Astrocyte (in vitro differentiated cells and primary cell): ENCODE measurements at places on chromosomes 6 and 20. TPM values are rescaled to one million over a fixed set of nuclear protein-coding genes. Genes with fewer than 3 reads are reported as not detected.

- H3K27me3 ChIP-seq = peaks cover 13% of the 10 kb centered on the region
- no peaks in the 10 kb centered on the region for H3K36me3 ChIP-seq
- no peak overlapping the region for H3K4me3 ChIP-seq
- H3K27ac ChIP-seq = no peak overlapping the region
- no peaks in the 10 kb centered on the region for H3K4me1 ChIP-seq
Observed at GRCh38 chr6:44349904-44350649, 7.6 kb downstream of the SPATS1 start.

- H3K27ac ChIP-seq = no peak overlapping the region
- H3K27me3 ChIP-seq = no peaks in the 10 kb centered on the region
- H3K36me3 ChIP-seq = no peaks in the 10 kb centered on the region
- peak; percentile 34 for DNase-seq
- H3K4me1 ChIP-seq = peaks cover 15% of the 10 kb centered on the region
- H3K4me3 ChIP-seq = no peak overlapping the region
Observed at GRCh38 chr20:61184194-61184593, 67.9 kb upstream of the CDH4 start.

- H3K36me3 ChIP-seq = no peaks in the 10 kb centered on the region
- no peak overlapping the region for H3K4me3 ChIP-seq
- no peak for DNase-seq
- H3K4me1 ChIP-seq = no peaks in the 10 kb centered on the region
- H3K27me3 ChIP-seq = no peaks in the 10 kb centered on the region
- H3K27ac ChIP-seq = no peak overlapping the region
Observed at GRCh38 chr20:25476106-25477013, 68.9 kb downstream of the GINS1 start.

GRCh38 chr20:50152394-50153152, 950 bp downstream of the PEDS1 start:
- peak overlapping the region; percentile 89 for H3K27ac ChIP-seq
- peaks cover 7% of the 10 kb centered on the region for H3K36me3 ChIP-seq
- no peaks in the 10 kb centered on the region for H3K27me3 ChIP-seq
- DNase-seq = no peak
- peak overlapping the region; percentile 79 for H3K4me3 ChIP-seq
- peaks cover 39% of the 10 kb centered on the region for H3K4me1 ChIP-seq

GRCh38 chr20:21710341-21710740, 4.9 kb downstream of the PAX1 start:
- no peak overlapping the region for H3K27ac ChIP-seq
- H3K36me3 ChIP-seq = no peaks in the 10 kb centered on the region
- H3K4me3 ChIP-seq = no peak overlapping the region
- DNase-seq = no peak

- H3K4me3 ChIP-seq = no peak overlapping the region
- H3K4me1 ChIP-seq = no peaks in the 10 kb centered on the region
- no peaks in the 10 kb centered on the region for H3K36me3 ChIP-seq
- no peak overlapping the region for H3K27ac ChIP-seq
- DNase-seq = no peak
Observed at GRCh38 chr6:6407071-6407741, 86.7 kb upstream of the F13A1 start.

GRCh38 chr6:49497304-49497703, 2.4 kb upstream of the GLYATL3 start:
- no peaks in the 10 kb centered on the region for H3K27me3 ChIP-seq
- H3K4me1 ChIP-seq = no peaks in the 10 kb centered on the region
- no peaks in the 10 kb centered on the region for H3K36me3 ChIP-seq
- no peak overlapping the region for H3K4me3 ChIP-seq
- DNase-seq = no peak

DNA sequence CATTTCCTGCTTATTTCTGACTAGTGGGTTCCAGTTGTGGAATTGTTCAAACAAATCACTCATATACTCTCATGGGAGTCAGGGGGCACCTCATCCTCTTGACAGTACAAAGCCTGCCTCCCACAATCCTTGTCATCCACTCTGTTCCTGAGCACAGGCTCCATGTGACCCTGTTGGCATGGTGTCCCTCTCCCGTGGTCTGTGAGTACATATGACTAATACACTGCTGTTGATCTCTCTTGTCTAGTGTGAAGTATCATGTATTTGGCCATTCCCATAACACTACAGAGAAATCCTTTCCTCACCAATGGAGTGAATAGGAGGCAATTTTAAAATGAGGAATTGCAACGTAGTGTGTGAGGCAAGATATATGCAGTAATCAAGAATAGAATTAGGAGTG, 185.3 kb downstream of the OGFRL1 start:
- H3K27ac ChIP-seq = peak overlapping the region; percentile 59
- no peaks in the 10 kb centered on the region for H3K36me3 ChIP-seq
- peaks cover 28% of the 10 kb centered on the region for H3K4me1 ChIP-seq
- H3K4me3 ChIP-seq = no peak overlapping the region
- peak; percentile 97 for DNase-seq
- no peaks in the 10 kb centered on the region for H3K27me3 ChIP-seq

GRCh38 chr6:109103942-109104341, 8.6 kb downstream of the CEP57L1 start:
- H3K27me3 ChIP-seq = no peaks in the 10 kb centered on the region
- H3K4me1 ChIP-seq = no peaks in the 10 kb centered on the region
- no peak for DNase-seq

DNA sequence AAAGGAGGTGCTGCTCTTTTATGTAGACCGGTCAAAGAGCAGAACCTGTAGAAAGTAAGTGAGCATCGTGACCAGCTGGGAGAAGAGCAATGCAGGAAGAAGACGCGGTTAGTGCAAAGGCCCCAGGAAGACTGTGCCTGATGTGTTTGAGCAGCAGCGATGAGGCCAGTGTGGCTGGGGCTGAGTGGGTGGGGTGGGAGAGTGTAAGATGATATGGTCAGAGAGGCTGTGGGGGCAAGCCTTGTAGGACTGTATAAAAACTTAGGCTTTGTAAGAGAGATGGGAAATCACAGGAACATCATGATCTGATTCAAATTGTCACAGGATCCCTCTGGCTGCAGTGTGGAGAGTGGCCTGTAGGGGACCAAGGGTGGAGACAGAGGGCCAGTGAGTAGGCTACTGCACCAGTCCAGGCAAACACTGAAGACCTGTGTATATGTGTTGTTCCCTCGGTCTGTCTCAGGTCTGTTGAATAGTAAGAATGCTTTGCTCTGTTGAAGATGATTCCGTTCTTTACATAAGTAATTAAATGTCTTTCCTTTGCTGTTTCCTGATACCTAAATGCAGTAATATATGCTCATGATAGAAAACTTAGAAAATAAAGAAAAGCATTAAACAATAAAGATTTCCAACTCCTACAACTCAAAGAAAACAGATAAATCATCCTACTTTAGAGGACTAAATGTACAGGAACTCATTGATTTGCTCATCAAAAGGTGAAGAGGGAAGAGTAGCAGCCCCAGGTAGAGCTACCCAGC, 23.6 kb upstream of the WFDC2 start:
- H3K4me1 ChIP-seq = no peaks in the 10 kb centered on the region
- H3K36me3 ChIP-seq = no peaks in the 10 kb centered on the region
- H3K27me3 ChIP-seq = peaks cover 20% of the 10 kb centered on the region
- no peak overlapping the region for H3K4me3 ChIP-seq

GRCh38 chr6:131430531-131430930, 142.5 kb upstream of the ARG1 start:
- no peaks in the 10 kb centered on the region for H3K36me3 ChIP-seq
- no peaks in the 10 kb centered on the region for H3K4me1 ChIP-seq
- H3K4me3 ChIP-seq = no peak overlapping the region
- DNase-seq = no peak

- DNase-seq = peak; percentile 40
- H3K4me3 ChIP-seq = peak within 1 kb of the TSS; percentile 92
- peaks cover 42% of the 10 kb centered on the region for H3K4me1 ChIP-seq
- no peaks in the 10 kb centered on the region for H3K36me3 ChIP-seq
- no peaks in the 10 kb centered on the region for H3K27me3 ChIP-seq
Observed at GRCh38 chr20:45347936-45348778, at the start of gene SDC4. TSS of gene SDC4 (minus strand) at chr20:45348424. CDS start at chr20:45348384, 40 bp downstream.

GRCh38 chr20:47524015-47524784, 22.5 kb downstream of the NCOA3 start:
- DNase-seq = no peak
- H3K4me1 ChIP-seq = no peaks in the 10 kb centered on the region
- H3K4me3 ChIP-seq = no peak overlapping the region
- no peaks in the 10 kb centered on the region for H3K27me3 ChIP-seq

- H3K4me1 ChIP-seq = no peaks in the 10 kb centered on the region
- no peak overlapping the region for H3K4me3 ChIP-seq
- H3K27ac ChIP-seq = no peak overlapping the region
- H3K27me3 ChIP-seq = peaks cover 3% of the 10 kb centered on the region
- peak; percentile 56 for DNase-seq
Observed at GRCh38 chr20:4383961-4384360, 337.7 kb upstream of the PRND start.

DNA sequence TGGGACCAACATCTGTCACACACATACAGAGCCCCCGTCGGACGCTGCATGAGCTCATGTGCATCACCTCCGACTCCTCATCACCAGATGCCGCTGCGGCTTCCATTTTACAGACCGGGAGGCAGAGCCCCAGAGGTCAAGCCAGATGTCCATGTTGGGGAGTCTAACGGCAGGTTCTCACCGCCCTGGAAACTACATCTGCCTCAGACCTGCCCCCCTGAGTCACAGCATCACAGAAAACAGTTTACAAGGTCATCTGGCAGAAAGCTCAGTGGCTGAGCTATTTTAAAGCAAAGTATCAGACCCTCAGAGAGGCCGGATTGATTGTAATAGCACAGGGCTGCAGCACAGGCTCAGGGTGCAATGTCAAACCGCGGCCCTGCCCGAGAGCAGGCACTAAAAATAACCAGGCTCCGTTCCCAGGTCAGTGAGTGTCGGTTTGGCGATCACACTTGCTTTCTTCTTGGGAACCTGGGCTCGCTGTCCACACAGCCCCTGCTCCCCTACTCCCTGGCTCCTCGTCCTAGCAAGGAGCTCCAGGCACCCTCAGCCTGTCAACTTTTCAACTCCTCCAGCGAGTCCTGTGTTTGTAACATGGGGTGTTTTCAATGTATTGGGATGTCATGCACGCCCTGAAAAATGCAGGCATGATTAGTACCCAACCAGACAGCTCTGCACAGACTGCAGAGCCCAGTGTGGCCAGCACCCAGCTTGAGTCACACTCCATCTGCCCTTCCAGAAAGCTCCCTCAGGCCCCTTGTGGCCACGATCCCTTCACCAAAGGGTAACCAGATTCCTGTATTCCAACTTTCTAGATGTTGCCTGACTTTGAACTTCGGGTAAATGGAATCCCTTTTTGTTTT, 264.5 kb downstream of the CDH4 start:
- no peaks in the 10 kb centered on the region for H3K27me3 ChIP-seq
- H3K36me3 ChIP-seq = no peaks in the 10 kb centered on the region
- H3K27ac ChIP-seq = no peak overlapping the region

DNA sequence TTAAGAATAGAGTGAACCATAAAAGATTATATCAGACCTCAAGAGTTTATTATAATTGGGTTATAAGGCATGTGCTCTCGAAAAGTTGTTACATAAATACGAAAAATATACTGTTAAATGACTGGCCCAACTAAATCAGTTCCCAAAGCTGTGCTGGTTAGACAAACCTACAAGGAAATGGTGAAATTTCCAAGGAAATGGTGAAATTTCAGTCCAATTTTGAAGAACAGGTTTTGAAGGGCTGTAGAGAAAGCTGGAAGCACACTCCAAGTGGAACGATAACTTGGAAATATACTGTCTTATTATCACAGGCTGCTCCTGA, 400 bp upstream of the TRMT11 start:
- DNase-seq = no peak
- H3K27ac ChIP-seq = peak overlapping the region; percentile 61
- H3K4me1 ChIP-seq = peaks cover 26% of the 10 kb centered on the region
- H3K4me3 ChIP-seq = peak overlapping the region; percentile 85
- no peaks in the 10 kb centered on the region for H3K36me3 ChIP-seq

- H3K27ac ChIP-seq = no peak overlapping the region
- no peak overlapping the region for H3K4me3 ChIP-seq
- H3K36me3 ChIP-seq = no peaks in the 10 kb centered on the region
Observed at GRCh38 chr6:106225581-106225980, 100.0 kb downstream of the ATG5 start.

DNA sequence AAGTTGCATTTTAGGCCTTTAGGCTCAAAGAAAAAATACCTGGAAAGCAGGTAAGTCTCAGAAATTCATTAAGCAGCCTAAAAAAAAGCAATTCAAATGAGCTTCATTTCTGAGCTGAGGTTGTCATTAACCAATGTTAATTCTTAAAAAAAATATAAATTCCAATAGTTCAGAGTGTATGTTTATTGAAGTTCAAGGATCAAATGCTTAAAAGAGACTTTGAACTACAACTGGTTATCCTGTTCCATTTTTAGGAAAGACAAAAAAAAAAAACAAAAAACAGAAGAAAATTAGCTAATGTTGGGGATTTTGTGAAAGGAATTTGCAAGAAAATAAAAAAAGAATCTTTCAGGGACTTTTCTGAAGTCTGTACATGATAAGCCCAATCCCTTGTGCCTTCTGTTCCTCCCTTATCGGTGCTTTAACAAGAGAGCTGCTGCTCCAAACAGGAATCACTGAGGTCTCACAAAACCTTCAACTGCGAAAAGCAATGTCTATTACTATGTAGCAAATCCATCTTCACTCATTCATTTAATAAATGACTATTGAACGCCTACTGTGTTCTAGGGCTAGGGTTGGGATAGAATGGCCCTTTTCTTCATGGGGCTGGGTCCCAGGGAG, 90.3 kb downstream of the FOXF2 start:
- no peak overlapping the region for H3K27ac ChIP-seq
- H3K4me3 ChIP-seq = no peak overlapping the region
- H3K4me1 ChIP-seq = peaks cover 9% of the 10 kb centered on the region
- no peaks in the 10 kb centered on the region for H3K27me3 ChIP-seq

DNA sequence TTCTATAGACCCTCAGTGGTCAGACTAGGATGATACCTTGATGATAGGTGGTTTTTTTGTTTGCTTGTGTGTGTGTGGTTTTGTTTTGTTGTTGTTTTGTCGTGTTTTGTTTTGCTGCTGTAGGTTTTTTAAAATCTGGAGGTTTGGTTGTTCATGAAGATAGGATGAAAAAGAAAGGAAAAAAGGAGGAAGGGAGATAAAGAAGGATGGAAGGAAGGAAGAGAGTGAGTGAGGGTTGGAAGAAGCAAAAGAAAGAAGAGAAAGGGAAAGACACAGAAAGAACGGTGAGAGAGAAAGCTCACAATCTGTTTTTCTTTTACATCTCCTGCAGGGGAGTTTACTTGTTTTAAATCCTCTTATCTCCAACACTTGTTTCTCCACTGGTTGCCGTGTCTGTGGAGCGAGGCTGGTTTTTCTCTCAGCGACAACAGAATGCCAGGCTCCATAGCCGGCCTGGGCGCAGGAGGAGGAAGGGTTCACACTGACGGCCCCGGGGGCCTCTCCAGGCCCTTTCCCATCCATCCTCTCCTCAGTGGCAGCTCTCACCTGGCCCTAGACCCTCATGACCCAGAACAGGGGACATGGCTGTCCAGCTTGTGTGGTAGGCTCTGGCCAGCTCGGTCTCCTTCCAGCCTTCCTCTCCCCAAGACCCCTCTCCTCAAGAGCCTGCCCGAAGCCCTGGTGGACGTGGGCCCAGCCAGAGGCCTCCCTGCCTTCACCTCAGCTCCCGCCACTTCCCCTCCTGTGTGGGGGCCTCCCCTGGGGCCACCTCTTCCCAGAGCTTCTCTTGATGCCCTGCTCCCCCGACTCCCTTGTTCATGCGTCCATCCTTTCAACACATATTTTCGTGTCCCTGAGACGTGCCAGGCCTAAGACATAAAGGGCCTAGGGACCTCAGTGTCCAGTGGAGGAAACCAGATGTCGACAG, 168.4 kb downstream of the VEGFA start:
- H3K4me1 ChIP-seq = peaks cover 2% of the 10 kb centered on the region
- no peak for DNase-seq
- no peaks in the 10 kb centered on the region for H3K27me3 ChIP-seq

Gene KIFC1
- 2.9 and 4.2 TPM in 2 replicates for total RNA-seq

Gene MCCD1
- not detected in 2 replicates for total RNA-seq

Gene ERVFRD-1
- not detected in 2 replicates for total RNA-seq

Gene HMGCLL1
- total RNA-seq = 0.24 and 0.30 TPM in 2 replicates

Gene GJA10
- total RNA-seq = not detected in 2 replicates

Gene RFX6
- total RNA-seq = not detected in 2 replicates
